Kasumi-1 (cell line): ENCODE measurements at places on chromosomes 4 and X.

DNA sequence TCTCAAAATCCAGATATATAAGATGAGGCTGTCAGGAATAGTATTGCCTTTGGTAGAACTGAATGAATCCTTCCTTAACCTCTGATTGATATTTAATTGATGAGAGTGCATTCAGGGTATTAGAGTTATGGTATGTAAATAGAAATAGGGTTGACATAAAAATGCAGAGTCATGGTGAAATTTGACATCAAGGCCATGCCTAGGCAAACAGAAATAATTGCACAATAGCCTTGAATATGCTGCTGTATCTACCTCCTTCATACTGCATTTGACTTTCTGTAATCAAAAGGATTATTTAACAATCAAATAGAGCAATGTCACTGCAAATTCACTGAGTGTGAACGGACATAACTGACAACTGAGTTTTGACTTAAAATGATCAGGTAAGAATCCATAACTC lies 1316.3 kb downstream of the STIM2 start:
- DNase-seq, result no peak

GRCh38 chr4:100189820-100190642 lies at the start of gene DDIT4L:
Gene DDIT4L (minus strand): TSS chr4:100190468. CDS start chr4:100189983, 485 bp downstream.
- peak; percentile 28 for DNase-seq

DNA sequence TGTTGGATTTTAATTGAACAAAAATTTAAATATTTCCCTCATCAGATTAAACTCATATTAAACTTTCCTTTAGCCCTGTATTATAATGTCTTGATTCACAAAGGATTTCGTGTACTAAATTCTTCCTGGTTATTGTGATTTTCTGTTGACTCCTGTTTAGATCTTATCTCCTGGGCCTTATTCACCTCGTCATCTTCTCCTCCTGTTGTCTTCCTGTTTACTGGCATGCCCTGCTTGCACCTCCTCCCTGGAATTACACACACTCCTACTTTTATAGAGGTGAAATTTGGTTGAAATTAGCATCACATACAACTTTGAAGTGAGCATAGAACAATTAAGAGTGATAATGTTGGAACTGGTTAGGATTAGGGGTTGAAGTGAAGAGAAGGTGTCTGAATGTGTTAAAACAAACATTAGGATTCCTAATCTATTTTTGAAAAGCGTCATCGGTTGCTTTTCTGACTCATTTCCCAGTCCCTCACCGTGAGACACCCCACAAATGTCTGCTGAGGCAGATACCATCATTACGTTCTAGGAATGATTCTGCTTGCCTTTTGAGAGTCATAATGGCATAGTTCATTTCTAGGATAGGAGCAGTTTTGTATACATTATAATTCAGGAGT lies 32.5 kb downstream of the TLL1 start:
- DNase-seq, result no peak

DNA sequence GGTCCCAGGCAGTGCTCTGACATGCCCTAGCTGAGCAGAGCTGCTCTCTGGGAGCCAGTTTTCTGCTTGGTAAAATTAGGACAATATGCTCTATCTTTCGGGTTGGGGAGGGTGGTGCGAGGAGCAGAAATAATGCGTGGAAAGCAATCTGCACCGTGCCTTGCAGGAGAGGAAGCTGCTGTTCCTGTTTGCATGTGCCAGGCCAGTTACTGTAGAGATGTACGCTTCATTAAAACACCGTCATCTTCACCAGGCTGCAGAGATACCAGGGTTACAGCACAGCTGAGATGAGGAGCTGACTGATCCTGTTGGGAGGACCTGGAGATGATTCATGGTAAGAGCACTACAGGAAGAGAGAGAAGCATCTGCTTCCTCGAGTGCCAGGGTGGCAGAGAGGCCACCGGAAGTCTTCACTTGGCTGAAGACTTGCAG lies 29.5 kb upstream of the IRF2 start:
- peak; percentile 96 for DNase-seq

DNA sequence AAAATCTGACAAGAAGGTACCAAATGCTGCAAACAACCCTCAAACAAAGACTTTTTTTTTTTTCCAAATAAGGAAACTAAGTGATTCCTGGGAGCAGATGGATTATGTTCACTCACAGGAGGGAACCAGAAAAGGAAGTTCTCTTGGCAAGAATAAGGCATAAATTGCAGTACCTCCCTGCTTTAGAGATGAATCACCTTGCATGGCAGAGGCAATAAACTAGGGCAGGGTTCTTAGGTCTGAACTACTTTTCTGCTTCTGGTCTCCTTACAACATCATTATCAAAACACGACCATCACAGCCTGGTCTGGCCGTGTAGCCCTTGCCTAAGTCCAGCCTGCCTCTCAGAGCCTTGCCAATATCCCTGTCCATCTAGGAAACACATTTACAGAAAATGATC lies 6.3 kb downstream of the TMEM31 start:
- DNase-seq, result no peak

DNA sequence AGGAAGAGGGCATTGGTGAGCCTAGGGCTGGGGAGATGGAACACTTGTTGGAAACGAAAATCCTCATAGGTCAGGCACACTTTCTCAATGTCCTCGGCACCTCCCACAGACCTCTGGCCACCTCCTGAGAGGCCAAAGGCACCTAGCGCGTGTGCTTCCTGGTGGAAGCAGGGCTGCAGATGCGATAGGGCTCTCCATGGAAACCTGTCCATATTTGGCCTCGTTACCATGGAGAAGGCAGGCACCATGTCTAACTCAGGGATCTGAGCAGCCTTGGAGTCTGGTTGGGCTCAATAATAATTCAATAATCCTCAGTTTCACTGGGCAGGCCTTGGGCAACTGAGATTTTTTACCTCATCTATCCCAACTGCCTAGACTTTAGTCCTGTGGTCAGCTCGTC lies 58.3 kb downstream of the RAI2 start:
- DNase-seq, result no peak

DNA sequence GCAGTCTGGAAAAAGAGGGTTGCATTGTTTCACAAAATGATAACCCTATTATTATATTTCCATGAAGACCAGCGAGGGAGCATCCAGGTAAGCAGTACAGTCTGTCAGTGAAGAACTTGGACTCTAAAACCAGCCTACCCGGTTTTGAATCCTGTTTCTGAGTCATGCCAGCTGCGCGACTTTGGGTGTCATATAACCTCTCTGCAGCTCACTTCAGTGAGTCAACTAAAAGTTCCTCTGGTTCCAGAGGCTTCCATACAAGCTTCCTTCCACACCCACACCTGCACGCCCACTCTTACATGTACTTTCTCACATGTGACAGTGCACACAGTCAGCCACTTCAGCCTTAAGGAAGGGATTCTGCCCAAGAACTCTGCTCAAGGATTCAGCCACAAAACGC lies 49.8 kb upstream of the PRPS2 start:
- no peak for DNase-seq

GRCh38 chrX:7019555-7019954 lies 128.0 kb upstream of the STS start:
- no peak for DNase-seq

- no peak for DNase-seq
Measured at GRCh38 chrX:134658760-134659023, 421 bp upstream of the PLAC1 start.

DNA sequence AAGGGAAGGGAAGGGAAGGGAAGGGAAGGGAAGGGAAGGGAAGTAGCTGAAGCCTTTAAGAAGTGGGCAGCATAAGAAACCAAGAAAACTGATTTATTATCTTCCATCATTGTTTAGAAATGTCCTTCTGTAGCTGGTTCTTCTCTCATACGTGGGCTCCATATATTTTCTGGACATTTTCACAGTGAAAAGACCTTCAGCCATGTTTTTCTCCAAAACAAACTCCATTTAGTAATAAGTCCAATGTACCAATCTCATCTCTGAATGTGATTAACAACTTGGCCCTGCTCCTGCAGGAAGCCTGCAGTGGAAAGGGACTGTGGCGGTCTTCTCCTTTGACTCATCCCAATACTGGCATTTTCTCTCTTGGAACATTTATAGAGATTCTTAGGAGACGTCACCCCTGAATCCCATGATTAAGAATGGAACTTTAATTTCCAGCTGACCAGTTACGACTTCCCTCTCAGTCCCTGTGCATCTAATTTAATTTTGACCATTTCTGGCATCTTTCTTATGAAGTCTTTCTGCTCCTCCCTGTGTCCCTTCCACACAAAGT lies 96.6 kb upstream of the GUCY1A1 start:
- DNase-seq, result no peak

GRCh38 chr4:129355031-129355430 lies 259.1 kb downstream of the C4orf33 start:
- DNase-seq, result no peak

DNA sequence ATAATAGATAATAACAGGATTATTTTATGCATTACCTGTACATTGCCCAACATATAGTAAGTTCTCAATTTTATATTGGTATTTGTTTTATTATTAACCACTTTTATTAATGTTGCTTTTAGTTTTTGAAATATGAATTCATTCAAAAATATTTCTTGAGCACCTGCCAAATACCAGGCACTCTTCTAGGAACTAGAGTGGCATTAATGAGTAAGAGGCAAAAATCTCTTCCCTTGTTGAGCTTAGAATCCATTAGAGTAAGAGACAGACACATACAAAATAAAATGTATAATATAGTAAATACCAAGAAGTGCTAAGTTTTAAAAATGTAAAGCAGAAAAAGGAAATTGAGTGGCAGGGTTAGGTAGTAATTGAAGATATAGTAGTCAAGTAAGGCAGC lies 45.8 kb downstream of the TET2 start:
- no peak for DNase-seq

- DNase-seq, result no peak
Measured at GRCh38 chr4:22574424-22574823, 58.6 kb upstream of the ADGRA3 start.

- peak; percentile 76 for DNase-seq
Measured at GRCh38 chr4:84498935-84499623, at the start of gene NKX6-1. Gene NKX6-1 (minus strand): TSS chr4:84499292. CDS start chr4:84498228, 1,064 bp downstream.

GRCh38 chrX:68686097-68686977 lies 38.9 kb downstream of the STARD8 start:
- DNase-seq, result peak; percentile 76

DNA sequence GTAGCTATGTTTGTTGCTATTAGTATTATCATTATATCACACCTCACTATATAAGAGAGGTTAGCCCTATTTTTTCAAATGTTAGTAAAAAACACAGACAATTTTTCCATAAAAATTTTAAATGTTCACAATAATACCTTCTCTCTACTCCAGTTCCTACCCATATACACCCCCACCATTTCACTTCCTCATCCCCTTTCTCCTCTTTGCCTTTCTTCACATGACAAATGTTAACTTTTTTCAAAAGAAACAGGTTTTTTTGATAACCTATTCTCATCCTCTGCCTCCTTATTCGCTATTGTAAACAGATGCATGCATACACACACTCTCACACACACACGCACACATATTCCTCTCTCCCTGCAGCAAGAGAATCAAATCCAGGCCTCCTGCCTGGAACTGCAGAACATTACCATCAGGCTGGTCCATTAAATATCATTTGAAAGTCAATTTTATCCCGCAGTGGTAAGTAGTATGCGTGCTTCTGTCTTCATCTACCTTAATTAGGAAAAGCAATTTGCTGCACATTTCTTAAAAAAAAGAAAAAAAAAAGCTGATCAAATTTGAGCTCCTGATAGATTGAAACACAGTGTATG lies 55.5 kb downstream of the MID1IP1 start:
- DNase-seq, result no peak

- DNase-seq, result no peak
Measured at GRCh38 chr4:7787067-7787466, 152.6 kb downstream of the AFAP1 start.

- no peak for DNase-seq
Measured at GRCh38 chr4:142272452-142272851, 573.6 kb downstream of the INPP4B start.

GRCh38 chr4:158043971-158044618 lies 128.7 kb downstream of the GASK1B start:
- DNase-seq, result no peak

DNA sequence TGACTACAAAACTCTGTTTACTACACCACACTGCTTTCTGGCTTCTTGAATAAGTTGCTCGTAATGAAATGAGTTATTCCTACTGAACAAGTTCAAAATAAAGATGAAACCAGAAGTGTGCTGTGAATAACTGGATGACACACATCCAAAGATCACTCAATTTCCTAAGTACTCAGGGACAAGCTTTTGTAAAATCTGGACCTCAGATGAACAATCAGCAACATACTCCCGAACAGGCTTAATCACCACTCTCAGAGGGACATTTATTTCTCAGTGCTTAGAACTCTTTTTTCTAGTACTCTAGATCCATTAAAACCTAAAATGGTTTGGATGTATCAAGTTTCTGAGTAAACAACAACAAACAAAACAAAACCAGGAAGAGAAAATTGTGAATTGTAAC lies 61.5 kb upstream of the EXOC1L start:
- DNase-seq, result no peak

GRCh38 chr4:139655116-139655515 lies 10.5 kb upstream of the MGST2 start:
- peak; percentile 70 for DNase-seq

GRCh38 chr4:142040043-142040442 lies 403.7 kb downstream of the IL15 start:
- DNase-seq, result no peak

DNA sequence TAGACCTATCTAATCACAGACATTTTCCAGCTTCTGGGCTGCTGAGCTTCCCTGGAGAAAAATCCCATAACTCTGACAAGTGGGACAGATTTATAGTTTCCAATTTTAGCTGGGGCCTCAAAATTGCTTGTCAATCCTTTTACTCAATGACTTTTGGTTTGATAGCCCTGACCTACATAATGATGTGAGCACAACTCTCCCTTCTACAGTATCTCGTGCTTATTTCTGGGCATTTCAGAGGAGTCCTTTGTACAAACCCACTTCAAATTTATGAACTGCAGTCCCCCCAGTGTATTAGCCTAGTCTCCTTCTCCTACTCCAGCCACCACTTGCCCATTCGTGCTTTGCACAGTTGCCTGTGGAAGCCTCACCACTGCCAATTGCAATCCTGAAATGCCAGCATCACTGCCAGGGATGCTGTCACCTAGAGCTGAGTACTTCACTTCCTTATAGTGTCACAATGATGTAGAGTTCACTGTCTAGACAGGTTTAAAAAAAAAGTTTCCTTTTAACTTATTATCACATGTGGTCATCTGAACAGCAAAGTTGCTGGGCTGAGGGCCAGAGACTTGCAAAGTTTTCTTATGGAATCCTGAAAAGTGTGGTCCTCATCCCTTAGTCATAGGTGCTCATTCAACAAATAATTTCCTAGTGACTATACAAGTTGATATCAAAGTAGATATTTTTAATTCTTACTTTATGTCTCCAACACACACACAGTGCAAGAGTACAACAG lies 21.2 kb downstream of the TRAM1L1 start:
- DNase-seq, result no peak

GRCh38 chr4:149005191-149005590 lies 563.0 kb upstream of the NR3C2 start:
- DNase-seq, result no peak

DNA sequence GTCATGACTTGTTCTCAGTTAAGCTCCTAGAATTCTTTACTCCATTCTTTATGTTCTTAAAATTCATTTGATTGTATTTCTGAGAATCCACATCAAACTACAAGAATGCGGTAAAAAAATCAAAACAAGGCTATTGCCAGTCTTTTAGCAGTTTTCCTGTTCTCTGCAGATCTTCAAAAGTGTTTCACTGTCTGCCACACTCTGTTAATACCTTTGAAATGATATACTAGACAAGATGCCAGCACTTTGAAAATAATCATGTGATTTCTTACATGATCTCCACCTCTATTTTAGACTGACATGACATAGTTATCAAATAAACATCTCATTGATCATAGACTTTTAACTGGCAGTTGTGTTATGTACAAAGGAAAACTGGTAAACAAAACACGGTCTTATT lies 30.1 kb upstream of the GPRIN3 start:
- DNase-seq, result no peak
